ENCODE measurements at places on chromosomes 5 and 9.

- DNase-seq: no peak
Observed at GRCh38 chr5:126535856-126536545, 59.0 kb downstream of the ALDH7A1 start.

- no peak for DNase-seq
Observed at GRCh38 chr5:176543428-176544182, 5.5 kb upstream of the CDHR2 start.

DNA sequence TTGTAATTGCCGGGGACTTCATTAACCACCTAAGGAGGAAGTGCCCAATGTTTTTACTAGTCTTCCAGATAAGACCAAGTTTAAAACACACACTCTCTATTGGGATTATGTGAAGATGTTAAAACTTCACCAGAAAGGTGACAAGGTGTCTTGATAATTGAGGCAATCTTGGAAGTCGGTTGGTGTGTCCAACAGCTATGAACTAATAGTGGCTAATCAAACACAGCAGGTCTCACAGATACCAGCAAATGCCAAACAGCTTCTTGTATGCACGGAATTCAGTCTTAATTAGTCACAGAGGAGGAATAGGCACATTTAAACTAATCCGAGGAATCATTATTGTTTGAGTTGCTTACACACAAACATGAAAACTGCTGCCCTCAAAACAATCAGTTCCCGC, 214.5 kb downstream of the SEC61B start:
- no peak for DNase-seq

GRCh38 chr9:84170521-84171141, 169.9 kb downstream of the SLC28A3 start:
- no peak for DNase-seq

GRCh38 chr9:134379831-134380365, 53.6 kb downstream of the RXRA start:
- no peak for DNase-seq

DNA sequence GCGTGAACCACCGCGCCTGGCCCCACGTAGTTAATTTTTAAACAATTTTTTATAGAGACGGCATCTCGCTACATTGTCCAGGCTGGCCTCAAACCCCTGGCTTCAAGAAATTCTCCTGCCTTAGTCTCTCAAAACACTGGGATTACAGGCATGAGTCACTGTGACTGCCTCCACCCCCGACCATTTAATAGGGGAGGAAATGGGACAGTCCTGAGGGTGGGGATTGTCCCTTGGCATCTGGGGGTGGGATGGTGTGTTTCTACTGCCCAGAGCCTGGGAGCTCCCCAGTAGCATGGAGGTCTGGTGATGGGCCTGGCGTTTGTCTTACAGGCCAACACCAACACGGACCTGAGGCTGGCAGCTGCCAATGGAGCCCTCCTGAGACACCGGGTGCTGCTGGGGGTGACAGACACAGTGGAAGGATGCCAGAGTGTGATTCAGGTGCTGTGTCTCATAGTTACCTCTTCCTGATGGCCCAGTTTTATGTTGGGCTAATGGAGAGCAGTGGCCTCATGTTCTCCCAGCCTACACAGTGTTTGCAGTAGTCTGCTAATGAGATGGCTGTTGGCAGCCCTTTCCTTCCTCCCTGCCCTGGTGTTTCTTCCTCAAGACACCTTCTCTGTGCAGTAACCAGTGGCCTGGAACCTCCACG, 22.5 kb downstream of the TMEM268 start:
- no peak for DNase-seq

GRCh38 chr9:129704807-129705206, 39.4 kb downstream of the PRRX2 start:
- DNase-seq: no peak

DNA sequence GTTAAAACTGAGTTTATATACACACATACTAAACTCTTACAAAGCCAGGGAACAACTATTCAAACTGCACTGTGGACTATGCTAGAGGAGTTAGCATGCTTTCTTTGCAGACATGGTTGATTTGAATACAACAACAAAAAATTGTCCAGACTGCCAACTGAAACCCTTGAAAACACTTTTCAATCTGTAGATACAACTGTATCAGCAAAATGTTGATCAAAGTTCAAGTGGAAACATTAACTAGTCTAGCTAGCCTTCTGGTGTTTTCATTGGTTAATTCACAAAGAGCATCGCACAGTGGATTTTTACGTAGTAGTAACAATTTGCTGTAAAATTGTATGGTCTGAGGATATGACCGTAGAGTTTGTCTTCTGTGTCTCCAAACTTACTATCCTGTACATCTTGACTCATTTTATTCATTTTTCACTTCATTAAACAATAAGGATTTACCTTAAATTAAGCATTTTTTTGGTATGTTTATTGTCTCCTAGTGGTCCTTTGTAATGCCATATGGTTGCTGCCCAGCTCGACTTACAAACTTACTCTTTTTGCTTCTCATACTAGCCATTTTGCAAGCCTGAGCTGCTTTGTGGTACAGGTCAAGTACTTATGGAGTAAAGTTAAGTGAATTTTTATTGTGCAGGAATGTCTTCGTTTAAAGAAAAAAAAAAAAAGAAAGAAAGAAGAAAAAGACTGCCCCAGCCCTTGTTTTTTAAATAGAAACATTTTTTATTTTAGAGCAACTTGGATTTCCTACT, 123.4 kb downstream of the ZCCHC7 start:
- no peak for DNase-seq

- DNase-seq: no peak
Observed at GRCh38 chr9:121990600-121991306, 102.4 kb downstream of the TTLL11 start.

DNA sequence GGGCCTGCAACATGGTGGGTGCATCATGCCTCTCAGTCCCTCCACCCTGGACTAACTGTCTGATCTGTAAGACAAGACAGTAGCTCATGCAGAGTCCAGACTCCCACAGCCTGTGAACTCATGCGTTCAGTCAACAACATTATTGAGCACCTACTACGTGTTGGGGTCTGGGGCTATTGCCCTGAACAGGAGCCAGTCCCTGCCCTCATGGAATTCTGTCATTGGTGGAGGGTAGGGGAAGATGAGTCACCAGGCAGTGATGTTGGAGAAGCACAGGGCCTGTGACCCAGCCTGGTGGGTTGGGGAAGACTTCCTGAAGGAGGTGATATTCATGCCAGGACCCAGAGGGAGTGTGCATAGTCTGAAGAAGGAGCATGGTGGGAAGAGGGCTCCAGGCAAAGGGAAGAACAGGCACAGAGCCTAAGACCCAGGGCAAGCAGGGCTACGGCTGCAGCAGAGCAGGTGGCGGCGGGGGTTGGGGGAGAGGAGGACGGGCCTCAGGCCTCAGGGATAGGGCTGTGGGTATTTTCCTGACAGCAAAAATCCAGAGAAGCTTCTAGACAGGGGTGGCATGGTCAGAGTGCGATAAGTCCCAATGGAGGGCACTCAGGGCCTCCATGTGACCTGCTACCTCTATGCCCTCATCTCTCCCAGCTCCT, 26.7 kb upstream of the PSD2 start:
- no peak for DNase-seq

- DNase-seq: no peak
Observed at GRCh38 chr5:59037453-59037852, 454.6 kb downstream of the RAB3C start.

- no peak for DNase-seq
Observed at GRCh38 chr5:115096034-115096769, 73.5 kb downstream of the TRIM36 start.

DNA sequence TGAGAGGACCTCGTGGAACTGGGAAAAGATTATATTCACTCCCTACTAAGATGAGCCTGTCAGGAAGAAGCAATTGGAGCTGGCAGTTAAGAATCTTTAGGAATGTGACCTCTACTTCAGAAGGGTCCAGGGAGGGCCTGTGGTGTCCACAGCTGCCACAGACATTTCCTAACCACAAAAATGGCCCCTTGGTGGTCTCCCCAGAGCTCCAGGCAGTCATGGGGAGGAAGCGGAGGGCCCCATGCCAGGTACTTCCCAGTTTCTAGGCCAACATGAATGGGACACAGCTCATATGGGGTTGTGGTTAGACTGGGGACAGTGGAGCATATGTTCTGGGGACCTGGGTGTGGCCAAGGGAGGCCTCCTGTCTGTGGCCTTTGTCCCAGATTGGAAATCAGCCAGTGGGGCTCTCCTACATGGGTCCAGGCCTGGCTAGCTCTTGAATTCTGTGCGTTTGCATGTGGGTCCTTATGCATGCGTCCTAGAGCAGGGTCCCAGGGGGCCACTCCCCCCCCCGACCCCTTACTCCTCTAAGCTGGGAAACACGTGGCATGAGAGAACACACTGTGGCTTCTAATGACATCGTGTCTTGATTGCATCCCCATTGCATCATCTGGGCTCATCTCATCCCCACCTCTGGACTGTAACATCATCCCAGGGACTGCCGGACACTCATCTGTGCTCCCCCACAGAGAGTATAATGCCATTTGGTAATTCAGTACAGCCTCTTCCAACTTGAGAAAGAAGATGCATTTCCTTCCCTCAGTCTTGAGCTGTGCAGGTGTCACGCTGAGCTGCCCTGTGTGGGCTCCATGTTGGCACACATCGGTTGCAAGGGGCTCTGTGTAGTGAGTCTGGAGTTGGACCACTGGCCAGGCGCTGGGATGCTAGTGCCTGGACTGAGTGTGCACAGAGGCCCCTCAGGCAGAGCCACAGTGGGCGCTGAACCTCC, 31.3 kb downstream of the IRF1 start:
- DNase-seq: no peak

DNA sequence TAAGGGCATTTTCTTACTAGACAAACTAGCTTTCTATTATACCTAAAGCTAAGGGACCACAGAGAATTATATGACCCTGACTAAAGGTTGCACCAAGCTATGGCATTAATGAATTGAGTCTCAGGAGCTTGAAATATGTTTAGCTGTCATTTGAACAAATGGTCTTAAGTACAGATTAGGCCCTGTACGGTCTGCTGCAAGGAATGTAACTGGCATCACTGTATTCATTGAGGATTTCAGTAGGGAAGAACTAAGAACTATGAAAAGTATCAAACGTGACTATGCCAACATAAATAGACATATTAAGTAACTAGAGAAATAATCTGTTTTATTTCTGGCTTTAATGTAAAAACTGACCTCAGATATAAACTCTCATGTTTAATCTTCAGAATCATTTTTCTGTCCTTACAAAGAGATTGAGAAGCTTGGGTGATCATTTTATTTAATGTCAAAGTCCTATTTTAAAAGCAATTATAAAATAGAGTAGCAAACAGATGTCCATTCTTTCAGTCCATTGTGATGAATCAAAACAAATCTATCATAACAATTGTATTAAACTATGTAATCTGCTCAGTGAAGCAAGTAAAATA, 845.9 kb downstream of the MAT2B start:
- DNase-seq: no peak

GRCh38 chr5:135467871-135468485, 15.8 kb upstream of the TIFAB start:
- no peak for DNase-seq

- no peak for DNase-seq
Observed at GRCh38 chr5:82931110-82931509, 146.1 kb downstream of the TMEM167A start.

GRCh38 chr5:11684607-11685006, 219.6 kb downstream of the CTNND2 start:
- no peak for DNase-seq

DNA sequence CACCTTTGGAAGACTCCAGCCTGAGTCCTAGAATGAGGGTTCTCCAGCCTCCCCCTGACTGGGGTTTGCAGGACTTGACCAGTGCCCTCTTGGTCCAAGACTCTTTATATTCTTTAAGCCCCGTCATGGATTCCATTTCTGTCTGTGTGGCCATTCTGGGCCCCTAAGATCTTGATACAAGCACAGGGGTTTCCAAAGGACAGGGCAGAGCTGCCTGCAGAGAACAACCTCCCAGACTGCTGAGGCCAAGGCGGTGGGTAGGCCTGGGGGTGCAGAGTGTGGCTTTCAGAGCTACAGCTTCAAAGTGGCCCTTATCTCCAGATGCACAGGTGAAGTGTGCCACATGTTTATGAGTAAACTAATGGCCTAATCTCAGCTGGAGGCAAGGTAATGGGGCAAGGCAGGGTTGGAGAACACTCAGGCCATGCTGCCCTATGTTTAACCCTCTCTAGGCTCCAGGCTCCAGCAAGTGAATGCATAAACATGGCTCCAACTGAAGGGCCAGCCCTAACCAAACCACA, 32.1 kb downstream of the FOXI1 start:
- no peak for DNase-seq

DNA sequence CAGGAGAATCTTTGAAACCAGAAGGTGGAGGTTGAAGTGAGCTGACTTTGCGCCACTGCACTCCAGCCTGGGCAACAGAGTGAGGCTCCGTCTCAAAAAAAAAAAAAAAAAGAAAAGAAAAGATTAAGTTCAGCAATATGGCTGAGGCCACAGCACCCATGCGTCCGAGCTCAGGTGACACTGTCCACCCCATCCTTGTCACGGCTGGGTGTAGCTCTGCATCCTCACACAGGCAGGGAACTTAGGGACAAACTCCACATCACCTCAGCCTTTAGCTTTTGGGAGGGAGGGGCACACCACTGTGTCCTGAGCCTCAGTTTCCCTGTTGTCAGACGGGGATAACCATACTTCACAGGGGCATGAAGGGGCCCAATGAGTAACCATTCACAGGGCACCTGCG, 15.5 kb downstream of the FGD3 start:
- no peak for DNase-seq

- DNase-seq: no peak
Observed at GRCh38 chr9:89419978-89420394, 77.9 kb downstream of the SEMA4D start.

DNA sequence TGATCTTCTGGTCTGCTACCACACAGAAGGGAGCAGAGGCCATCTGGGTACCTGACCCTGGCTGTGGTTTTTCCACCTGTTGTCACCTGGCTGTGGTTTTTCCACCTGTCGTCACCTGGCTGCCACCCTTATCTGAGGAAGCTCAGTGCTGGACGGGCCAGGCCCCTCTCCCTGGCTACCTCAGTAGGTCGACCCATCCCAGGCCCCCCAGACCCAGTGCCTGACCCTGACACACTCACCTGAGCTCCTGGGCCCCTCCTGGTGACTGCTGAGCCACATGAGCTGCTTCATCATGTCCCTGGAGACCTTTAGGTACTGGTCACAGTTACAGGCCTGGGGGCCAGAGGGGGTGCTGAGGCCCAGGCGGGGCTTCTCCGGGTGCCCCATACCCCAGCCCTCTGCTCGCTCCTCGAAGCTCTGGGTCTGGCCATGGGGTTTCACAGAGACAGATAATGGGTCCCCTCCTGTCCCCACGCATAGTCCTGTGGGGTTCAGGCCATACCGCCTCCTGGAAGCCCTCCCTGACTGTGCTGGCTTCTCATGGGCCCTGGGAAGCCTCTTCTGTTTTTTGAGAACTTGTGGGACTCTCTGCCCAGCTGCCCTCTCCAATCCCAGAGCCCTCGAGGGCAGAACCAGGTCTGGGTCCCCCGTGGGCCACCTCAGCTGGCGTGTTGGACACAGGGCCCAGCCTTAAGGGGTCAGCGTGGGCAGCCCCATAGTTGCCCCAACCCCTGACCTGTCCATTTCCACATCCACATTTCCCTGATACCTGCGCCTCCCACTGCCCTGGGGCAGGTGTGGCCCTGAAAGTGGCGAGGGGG, 7.5 kb upstream of the NRARP start:
- no peak for DNase-seq
